ENCODE measurements at places on chromosomes 16 and 17.

GRCh38 chr16:24993722-24994686 is 21.2 kb downstream of the ARHGAP17 start:
- DNase-seq, result no peak

- no peak for DNase-seq
These were observed 39.6 kb upstream of the PSMD7 start for GRCh38 chr16:74257061-74257460.

- DNase-seq, result no peak
These were observed 347.1 kb downstream of the SEC14L1 start for GRCh38 chr17:77487677-77488530.

DNA sequence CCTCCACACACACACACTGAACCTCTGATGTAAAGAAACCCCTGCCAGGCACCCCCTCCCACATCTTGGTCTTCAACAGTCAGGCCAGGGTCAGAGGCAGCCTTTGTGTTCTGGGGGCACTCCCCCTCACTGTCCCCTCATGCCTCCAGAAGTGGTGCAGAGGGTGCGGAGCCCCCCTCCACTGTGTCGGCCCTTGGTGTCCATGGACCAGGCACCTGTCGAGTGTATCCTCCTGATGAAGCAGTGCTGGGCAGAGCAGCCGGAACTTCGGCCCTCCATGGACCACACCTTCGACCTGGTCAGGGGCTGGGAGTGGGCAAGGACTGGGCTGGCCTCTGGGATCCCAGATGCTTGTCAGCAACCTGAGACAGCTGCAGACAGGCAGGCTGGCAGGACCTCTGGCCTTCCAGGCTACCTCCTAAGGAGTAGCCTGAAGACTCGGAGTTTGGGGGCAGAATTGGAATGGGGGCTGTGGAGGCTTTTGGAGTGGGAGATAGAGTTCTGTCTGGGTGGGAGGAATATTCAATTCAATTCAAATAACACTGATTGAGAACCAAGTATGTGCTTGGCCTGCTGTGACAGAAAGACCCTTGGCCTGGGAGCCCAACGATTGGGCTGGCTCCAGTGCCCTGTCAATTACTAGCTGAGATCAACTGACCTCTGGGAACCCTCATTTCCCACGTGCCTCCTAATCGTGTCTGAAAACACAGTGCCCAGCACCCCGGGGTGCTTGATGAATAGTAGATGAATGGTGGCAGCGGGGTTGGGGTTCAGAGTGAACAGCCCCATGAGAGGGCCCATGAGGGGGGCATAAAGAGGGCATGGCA is 11.5 kb downstream of the GUCY2D start:
- DNase-seq, result no peak

DNA sequence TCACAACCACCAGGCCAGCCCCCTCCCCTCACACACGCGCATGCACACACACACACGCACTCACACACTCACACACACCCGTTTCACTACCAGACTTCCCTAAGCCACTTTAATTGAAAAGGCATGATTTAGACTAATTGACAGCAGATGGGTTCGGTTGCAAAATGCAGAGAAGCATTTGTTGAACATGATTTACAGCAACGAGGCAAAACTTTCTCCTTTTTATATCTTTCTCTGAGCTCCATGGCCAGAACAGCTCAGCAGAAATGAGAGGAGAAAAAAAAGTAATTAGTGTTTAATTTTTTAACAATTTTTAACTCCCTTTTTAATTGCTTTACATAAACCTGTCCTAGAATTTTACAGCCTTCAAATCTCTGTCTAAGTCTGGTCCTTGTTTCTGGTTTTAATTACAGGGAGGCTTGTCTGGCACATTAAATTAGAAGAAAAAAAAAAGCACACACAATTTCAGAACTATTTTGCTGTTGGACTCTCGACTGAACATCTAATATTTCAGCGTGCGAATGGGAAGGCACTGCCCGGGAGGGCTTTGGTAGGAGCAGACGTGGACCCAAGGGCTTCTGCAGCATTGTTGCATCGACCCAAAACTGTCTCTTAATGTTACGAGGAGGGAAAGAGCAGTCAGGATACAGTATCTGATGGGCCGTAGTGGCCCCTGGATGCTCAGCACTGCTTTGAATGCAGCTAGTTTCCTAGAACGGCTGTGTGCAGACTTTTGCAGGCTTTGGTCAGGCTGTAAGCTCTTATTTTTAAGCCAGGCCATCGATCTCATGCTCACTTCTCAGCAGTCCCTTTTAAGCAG is 255.9 kb downstream of the SOX9 start:
- DNase-seq, result peak; percentile 39

DNA sequence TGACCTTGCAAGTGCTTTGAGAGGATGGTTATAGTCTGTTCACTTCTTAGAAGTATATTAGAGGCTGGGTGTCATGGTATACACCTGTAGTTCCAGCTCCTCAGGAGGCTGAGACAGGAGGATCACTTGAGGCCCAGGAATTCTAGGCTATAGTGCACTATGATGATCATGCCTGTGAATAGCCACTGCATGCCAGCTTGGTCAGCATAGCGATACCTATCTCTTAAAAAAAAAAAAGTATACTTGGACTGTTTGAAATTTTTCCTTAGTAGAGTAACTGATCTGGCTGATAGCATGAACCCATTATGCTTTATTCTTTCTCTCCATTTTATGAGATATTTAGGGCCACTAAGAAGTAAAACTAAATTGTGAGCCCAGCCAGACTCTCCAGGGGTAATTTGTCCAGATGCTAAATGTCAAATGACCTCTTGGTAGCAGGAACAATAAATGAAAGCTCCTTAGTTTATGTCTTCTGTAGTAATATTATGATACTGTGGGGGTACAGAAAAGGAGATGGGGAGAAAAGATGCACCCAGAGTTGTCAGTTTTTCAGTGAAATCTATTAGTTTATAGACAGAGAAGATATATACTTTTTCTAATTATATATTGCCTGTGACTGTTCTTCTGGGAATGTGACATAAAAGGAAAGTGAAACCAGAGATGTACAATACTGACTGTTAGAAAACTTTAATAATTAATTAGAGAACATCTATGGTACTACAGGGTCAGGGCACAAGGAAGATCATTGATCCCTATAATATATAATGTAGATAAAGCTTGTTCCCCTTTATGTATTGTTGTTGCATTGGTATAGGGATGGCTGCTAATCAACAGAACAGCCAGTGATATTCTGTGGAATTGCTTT is 335.3 kb upstream of the TBX2 start:
- DNase-seq, result no peak

GRCh38 chr17:81384929-81385319 is 10.3 kb upstream of the BAHCC1 start:
- DNase-seq, result no peak

- no peak for DNase-seq
These were observed 47.5 kb upstream of the ERN1 start for GRCh38 chr17:64177311-64178010.

DNA sequence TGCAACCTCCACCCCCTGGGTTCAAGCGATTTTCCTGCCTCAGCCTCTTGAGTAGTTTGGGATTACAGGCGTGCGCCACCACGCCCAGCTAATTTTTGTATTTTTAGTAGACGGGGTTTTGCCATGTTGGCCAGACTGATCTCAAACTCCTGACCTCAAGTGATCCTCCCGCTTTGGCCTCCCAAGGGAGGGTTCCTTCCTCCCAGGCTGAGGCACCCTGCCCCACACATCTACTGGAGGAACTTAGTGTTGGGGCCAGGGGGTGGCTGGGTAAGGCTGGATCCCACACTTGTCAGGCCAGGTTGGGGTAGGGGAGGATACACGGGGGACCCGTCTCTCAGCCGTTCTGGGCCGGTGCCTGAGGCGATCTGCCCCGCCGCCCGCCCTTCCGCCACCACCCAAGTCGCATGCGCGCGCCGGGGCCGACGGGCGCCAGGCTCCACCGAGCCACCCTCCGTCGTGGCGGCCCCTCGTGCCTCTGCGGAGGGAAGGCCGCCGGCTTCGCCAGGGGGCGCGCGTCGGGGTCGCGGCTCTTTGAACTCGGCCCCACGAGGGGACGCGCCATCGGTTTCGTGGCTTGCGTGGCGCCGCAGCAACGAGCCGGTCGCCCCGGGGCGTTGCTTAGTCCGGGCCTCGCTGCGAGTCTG is 15.9 kb downstream of the GRB7 start:
- no peak for DNase-seq

GRCh38 chr17:57522042-57523005 is 222.8 kb downstream of the CCDC182 start:
- peak; percentile 53 for DNase-seq

DNA sequence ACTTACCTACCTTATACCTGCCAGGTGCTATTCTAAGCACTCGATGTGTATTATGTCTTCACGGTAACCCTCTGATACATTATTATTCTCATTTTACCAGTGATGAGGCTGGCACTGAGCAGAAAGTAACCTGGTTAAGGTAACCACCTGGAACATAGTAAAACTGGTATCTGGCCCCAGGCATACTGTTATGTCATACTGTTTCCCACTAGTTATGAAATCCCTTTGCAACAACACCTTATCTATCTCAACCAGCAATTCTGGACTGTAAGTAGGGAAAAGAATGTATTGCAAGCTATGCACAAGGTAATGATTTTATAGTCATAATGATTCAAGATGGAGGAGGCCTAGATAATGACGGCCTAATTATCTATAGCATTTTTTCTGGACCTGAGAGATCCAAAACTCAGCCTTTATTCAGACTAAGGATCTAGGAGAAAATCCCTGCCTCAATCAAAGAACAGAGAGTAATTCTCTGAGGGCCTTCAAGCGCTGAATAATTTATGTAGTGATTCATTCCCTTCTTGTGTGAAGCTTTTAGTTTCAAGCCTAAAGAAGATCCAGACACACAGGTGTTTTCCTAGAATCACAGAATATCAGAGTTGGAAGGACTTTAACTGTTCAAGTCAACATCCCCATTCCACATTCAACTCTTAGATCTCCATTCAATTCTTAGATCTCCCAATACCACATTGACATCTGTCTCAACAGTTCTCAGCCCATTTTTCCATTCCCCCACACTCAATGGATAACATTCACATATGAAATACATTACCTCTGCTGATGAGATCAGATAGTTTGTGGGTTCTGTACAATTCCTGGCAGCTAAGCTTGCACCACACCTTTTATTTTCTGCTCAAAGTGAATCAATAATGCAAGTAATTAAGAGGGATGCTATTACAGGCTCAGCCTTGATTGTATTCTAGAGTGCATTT is 14.9 kb upstream of the MMD start:
- no peak for DNase-seq

DNA sequence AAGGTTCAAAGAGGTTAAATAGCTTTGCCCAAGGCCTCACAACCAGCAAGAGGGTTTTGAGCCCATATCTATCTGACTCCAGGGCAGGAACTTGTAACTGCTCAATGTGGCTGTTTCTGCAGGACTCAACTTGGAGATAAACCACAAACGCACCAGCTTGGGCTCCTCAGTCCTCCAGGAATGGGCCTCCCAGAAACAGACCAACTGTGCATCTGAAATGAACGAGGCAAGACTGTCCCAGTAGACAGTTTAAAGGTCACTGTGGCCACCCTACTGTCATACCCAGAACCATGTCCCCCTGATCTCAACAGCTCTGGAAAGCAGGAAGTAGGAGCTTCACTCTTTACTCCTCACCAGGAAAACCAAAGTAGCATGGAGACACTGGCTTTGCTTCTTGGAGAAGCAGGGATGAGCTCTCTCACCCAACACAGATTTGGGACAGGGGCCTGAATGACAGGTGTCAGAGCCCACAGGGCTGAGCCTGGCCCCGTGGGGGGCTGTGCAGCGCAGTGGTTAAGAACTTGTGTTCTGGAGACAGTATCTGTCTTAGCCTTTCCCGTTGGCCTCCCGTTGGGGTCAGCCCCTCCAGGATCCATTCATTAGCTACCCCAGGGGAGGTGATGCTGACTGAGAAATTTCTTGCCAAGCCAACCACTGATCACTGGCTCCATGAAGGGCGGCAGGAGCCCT is 2.3 kb upstream of the CALB2 start:
- no peak for DNase-seq

DNA sequence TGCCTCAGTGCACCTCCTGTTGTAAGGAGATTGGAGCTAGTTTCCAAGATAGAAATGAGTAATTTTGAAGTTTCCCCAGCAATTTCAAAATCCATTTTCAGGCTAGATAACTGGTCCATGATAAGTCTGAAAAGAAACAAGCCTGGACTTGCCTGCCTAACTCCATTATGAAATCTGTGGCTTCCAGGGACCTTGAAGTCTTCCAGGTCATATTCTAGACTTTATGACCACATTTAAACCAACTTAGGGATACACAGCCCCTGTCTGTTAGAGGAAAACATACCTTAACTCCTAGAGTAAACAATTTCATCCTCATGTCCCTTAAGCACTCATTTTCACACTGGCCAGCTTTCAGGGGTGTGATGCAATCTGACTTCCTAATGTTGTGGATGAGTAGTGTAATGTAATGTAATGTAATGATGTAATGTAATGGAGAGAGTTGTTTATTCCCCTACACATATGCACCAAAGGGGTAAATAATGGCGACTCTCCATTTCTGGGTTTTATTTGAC is 96.7 kb upstream of the FAM20A start:
- no peak for DNase-seq
